ENCODE measurements at places on chromosomes 3 and 15.

- no peak for DNase-seq
Measured at GRCh38 chr3:191263850-191264249, 64.8 kb downstream of the OSTN start.

DNA sequence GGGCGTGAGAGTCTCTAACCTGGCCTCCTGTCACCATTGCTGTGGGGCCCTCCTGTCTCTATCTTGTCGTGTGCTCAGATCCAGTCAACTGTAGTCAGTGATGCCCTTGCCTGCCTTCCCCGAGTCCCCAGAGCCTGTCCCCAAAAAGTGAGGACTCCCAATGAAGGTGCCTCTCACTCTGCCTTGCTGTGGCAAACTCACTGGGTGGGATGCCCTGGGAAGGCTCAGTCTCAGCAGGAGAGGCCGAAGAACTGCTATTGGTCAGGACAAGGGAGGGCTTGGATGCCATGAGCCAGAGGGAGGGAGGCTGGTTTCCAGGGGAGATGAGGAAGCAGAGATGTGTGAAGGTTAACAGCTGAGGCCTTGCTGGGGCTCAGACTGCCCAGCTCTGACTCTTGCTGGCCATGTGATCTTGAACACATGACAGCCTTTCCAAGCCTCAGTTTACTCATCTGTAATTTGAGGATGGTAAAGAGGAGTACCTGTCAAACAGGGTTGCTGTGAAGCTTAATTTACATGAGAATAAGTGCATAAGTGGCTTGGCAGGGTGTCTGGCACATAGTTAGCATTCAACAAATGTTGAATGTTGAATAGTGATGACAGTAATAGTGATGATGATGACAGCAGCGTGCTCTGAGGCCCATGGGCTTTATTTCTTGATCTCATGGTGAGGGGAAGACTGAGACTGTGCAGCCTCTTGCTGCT is 8.2 kb downstream of the KY start:
- no peak for DNase-seq

DNA sequence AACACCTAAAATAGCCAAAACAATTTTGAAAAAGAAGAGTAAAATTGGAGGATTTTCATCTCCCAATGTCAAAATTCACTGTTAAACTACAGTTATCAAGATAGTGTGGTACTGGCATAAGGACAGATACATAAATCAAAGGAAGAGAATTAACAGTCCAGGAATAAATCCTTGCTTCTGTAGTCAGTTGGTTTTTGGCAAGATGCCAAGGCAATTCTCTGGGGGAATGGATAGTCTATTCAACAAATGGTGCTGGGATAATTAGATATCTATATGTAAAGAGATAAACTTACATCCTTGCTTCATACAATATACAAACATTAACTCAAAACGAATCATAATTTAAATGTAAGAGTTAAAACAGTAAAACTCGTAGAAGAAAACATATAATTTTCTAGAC is 57.9 kb upstream of the SELENOK start:
- no peak for DNase-seq

DNA sequence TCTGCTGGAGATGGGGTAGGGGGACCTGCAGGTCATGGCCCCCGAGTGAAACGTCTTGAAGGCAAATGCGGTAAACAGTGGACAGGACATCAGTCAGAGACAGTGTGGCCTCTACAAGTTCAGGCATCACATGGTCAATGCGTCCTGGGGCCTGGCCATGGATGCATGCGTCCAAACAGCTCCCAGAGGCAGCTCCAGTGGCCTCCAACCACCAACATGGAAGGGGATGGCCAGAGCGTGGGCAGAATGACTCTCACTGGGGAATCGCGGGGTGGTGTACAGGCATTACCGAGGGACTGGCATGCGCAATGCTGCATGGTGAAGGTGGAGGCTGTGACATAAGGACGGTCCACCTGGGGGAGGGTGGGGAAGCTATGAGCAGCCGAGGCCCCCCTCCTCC is 35.6 kb upstream of the IQSEC1 start:
- DNase-seq = no peak

DNA sequence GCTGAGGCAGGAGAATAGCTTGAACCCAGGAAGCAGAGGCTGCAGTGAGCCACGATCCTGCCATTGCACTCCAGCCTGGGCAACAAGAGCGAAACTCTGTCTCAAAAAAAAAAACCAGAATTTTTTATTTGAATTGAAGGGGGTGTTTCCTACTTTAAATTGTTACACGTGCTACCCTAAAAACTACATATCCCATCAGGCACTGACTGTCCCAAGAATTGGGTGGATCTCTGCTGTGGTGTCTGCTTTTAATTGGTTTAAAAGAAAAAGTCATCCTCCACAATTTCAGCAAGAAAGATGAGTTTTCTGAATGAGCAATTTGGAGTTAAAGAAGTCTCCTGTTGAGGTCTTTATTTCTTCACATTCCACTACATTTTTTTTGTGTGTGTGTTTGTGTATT is 2.1 kb downstream of the PDIA3 start:
- no peak for DNase-seq

DNA sequence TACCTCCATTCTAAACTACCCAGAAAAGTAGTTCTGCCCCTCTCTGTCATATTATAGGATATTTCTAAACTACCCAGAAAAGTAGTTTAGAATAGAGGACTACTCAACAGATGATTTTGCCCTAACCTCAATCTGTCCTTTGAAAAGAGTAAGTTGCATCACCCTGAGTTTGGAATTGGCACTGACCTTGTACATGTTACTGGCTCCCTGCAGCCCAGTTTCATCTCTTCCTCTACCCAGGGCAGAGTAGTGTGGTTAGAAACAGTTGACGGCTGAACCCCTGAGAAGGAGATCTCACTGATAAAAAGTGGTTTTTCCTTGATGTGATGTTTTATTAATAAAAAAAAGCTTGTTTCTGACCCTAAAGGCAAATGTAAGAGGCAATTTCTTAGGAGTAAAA is 340.5 kb upstream of the NECTIN3 start:
- DNase-seq = no peak

DNA sequence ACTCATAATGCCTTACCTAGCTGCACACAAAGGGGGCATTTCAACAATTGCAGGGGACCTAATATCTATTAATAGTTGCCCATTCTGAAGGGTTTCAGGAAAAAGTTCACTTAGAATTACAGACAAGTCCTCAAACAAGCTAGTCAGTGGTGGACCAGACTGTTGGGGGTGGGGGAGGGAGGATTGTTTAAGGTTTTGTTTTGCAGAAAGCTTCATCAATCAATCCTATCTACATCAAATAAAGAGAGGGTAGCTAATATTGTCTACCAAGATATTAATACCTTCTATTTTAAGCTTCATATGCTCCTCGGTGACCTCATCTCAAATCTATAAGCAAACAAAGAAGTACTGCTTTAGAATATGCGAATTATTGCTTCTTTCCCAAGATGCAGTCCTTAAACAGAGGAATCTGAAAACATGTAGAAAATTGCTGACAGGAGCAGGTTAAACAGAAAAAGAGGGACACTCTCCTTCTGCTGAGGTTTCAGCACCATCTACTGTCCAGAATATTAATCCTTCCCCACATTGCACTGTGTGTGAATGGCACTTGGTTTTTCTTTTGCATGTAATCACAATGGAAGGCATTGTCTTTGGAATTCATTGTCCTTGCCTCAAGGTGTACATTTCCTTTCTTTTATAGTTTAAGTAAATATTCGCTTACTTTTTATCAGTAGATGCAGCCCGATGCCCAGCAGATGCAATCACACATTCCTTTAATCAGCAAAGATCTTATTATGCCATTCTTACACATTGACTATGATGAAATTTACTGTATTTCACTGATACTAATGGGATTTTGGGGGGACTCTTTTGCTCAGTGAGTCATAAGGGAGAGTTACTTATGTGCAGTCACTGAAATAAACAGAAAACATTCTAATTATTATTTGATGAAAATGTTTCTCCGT is 94.7 kb downstream of the IL5RA start:
- no peak for DNase-seq

DNA sequence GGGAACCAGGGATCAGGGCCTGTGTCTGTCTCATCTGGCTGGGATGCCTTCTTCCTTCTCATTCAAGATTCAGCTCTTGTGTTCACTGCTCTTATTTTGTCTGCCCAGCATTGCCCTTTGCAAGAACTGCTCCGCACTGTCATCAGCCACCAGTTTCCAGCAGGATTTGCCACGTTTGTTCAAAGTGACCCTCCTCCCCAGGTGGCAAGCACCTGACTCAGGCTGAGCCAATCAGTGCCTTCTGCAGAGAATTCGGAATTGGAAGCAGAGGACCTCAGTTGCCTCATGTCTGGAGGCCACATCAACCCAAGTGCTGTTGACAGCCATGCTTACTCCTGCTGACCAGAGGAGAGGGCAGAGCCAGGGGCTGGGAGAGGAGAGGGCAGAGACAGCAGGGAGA is 124.5 kb downstream of the SMAD6 start:
- no peak for DNase-seq

DNA sequence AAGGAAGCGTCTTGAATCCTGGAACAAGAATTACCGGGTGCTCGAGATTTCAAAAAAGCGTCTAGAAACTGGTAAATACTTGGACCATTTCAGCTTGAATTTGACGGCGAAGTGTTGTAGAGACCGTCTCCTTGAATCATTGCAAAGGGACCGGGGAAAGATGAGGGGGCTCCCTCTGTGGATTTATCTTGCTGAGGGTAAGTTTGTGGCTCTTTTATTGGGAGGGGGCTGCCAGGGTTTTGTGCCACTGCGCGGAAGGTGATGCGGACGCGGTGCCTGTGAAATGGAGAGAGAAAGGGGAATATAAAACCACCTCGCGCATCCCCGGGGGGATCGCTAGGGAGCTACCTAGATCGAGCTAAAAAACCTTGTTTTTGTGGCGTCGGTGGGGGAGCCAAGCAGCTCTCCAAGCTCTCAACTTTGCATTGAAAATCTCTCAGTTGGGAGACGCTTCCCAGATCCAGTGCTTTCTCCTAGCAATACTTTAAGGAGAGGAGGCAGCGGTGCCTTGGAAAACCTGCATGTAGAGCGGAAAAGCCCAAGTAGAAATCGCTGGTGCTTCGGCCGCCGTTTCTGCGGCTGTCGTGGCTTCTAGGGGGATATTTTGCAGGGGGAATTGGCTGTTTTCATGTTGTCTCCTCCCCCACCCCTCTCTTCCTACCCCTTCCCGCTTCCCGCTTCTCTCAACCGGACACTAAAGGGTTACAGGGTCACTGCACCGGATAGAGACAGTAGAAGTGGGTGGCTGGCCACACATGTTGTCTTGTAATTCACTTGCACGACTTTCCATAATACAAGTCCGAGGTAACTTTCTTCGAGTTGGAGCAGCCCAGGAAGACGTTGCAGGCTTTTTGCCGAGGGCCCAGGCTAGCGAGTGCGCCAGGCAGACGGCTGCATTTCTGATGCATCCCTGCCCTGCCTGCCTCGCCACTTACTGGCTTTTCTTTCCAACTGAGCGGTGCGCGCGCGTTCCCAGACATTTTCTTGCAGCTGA is 187.6 kb downstream of the NLGN1 start:
- no peak for DNase-seq

- DNase-seq = no peak
Measured at GRCh38 chr3:134325061-134325705, 49.1 kb downstream of the AMOTL2 start.

- DNase-seq = no peak
Measured at GRCh38 chr3:98918586-98918985, 17.1 kb upstream of the DCBLD2 start.

- no peak for DNase-seq
Measured at GRCh38 chr15:59256482-59256881, 49.8 kb downstream of the LDHAL6B start.

DNA sequence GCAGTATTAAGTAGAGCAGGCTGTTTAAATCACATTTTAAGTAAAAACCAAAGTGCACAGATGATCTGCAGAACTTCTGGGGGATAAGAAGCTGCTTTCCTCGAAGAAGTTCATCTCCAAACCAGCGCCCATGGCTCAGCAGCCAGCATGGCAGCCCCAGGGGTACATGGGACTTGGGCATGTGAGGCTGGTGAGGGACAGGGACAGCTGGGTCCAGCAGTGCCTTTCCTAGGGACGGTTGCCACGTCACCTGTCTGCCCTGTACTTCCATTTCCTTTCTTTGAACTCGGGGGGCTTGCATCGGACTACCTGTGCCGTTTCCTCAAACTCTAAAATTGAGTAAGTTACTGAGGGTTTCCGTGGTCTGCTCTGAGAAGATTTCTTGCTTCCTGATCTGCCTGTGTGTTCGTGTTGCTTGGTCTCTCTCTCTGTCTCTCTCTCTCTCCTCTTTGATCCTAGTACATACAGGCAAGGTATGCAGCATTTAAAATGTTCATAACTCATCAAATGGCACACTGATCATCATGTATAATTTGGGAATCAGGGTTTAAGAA is 67.6 kb downstream of the IGF1R start:
- DNase-seq = no peak

DNA sequence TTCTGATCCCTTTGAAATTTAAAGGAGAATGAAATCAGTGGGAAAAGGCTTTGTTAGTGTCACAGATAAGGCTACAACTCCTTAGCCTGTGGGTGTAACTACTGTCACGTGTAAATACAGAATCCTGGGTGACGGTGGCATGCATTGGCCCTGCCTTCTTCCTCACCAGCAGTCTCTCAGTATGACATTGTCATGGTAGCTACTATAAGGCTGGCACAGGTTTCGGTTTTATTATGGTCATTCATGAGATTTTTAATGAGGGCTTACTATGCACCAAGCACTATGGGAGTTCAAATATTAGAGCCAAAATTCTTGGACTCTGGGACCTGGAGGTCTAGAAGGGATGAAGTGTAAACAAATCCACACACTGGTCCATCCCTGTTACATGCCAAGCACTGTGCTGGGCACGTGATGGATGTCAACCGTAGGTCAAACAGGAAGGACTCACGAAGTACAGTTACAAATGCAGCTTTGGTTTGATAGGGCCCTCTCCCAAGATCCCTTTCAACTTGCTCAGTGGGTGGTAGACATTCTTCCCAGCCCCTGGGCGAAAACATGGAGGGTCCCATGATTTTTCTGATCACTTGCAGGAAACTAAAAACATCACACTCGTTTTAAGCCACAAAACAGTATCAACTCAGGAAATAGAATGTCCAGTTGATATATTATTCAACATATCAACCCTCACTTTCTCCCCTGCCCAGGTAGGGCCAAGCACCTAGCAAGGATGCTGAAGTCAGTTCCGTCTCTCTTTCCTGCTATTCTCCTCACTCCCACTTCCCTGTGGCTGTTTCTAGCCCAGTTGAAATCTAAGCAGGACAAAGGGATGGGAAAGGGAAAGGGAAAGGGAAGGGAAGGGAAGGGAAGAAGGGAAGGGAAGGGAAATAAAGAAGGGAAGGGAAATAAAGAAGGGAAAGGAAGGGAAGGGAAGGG is 25.3 kb downstream of the BFSP2 start:
- no peak for DNase-seq

- no peak for DNase-seq
Measured at GRCh38 chr3:51941463-51941797, 274 bp downstream of the RRP9 start.

- no peak for DNase-seq
Measured at GRCh38 chr3:192597506-192597905, 129.8 kb downstream of the FGF12 start.

All from activated B cell treated with CpG ODN at 0.5 μM for 24 hours (primary cell).